ENCODE measurements at places on chromosomes 11 and 22. TPM values are rescaled to one million over a fixed set of nuclear protein-coding genes. Genes with fewer than 3 reads are reported as not detected.

DNA sequence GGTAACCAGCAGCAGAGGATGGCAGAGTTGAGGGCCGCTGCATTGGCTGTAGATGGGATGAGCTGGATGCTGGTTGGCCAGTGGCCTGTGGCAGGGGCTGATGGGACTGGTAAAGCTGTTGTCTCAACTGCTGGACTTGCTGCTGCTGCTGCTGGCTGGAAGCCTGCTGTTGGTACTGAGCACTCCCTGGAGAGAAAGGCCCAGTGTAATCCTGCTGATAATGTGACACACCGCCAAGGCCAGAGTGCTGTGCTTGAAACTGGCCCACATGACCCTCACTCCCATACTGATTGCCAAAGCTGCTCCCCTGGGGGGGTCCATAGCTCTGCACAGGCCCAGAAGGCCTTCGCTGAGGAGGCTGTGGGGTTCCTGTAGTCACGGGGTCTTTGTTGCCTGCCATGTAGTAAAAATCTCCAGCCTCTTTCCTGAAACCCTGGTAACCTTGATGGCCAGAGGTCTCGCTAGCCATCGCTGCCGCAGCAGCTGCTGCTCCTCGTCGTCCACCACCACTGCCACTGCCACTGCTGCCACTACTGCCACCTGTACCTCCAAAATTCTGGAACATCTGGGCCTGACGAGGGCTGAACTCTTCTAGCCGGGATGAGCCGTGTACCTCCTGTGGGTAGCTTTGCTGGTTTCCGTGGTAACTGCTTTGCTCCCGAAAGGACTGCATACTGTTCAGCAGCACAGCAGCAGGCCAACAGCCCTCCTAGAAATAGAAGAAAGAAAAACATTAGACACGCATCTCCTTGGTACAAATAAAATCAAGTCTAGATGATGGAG lies 55.6 kb downstream of the TCF20 start:
- no peak for DNase-seq

DNA sequence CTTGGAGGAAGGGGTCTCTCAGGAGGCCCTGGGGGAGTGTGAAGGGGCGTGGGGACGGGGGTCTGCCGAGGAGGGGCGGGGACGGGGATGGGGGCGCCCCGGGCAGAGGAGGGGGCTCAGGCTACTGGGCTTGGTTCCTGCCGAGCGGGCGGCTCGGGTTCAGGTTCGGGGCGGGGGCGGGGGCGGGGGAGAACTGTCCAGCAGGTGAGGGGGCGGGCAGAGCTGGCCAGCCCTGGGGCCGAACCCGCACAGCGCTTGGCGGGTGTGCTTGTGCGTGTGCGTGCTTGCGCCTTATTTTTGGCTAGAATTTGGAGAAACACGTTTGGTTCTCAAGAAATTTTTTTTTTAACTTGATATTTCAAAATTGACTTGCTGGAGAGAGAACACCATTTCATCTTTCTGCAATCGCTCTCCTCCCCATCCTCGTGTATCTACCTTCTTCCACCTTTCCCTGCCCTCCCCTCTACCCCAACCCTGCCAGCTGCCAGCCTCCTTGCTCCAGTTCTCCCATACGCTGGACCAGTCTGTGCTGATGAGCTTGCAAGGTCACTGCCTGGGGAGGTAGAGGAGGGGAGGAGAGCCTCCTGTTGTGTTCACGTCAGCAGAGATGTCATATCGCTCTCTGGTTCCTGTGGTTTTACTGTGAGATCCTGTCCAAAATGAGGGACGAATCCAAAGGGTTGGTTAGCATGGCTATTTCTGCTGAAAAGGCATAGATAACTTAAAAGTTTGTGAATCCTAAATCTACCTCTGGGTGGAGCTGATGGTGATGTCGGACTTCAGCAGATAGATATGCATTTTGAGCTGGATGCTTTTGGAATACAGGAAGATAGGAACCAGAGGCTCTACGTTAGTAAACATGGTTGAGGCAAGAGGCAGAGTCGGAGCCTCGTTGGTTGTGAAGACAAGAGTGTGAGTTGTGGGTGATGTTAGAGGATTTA lies 668 bp downstream of the MADD start:
- peak; percentile 53 for DNase-seq

DNA sequence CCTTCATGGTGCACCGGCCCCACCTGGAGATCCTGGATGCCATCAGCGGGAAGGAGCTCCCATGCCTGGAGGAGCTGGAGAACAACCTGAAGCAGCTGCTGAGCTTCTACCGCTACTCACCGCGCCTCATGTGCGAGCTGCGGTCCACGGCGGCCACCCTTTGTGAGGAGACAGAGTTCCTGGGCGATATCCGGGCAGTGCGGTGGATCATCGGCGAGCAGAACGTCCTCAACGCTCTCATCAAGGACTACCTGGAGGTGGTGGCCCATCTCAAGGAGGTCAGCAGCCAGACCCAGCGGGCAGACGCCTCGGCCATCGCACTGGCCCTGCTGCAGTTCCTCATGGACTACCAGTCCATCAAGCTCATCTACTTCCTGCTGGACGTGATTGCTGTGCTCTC lies 59.2 kb downstream of the SYT13 start:
- no peak for DNase-seq

GRCh38 chr22:30044369-30044768 lies 35.9 kb upstream of the HORMAD2 start:
- peak; percentile 54 for DNase-seq

The SLC3A2 gene
- 765 TPM for total RNA-seq

The CDC42EP1 gene
- 30.7 TPM for total RNA-seq

The TMEM132A gene
- total RNA-seq, result 35.0 TPM

The LRRC4C gene
- not detected for total RNA-seq
